ENCODE measurements at places on chromosomes 12 and 14.

- no peak for DNase-seq
Measured at GRCh38 chr14:23182372-23183157, 895 bp downstream of the SLC7A8 start.

GRCh38 chr12:1443421-1444141 lies 150.8 kb downstream of the FBXL14 start:
- DNase-seq, result no peak

- no peak for DNase-seq
Measured at GRCh38 chr12:116325336-116325664, 47.8 kb upstream of the MED13L start.

DNA sequence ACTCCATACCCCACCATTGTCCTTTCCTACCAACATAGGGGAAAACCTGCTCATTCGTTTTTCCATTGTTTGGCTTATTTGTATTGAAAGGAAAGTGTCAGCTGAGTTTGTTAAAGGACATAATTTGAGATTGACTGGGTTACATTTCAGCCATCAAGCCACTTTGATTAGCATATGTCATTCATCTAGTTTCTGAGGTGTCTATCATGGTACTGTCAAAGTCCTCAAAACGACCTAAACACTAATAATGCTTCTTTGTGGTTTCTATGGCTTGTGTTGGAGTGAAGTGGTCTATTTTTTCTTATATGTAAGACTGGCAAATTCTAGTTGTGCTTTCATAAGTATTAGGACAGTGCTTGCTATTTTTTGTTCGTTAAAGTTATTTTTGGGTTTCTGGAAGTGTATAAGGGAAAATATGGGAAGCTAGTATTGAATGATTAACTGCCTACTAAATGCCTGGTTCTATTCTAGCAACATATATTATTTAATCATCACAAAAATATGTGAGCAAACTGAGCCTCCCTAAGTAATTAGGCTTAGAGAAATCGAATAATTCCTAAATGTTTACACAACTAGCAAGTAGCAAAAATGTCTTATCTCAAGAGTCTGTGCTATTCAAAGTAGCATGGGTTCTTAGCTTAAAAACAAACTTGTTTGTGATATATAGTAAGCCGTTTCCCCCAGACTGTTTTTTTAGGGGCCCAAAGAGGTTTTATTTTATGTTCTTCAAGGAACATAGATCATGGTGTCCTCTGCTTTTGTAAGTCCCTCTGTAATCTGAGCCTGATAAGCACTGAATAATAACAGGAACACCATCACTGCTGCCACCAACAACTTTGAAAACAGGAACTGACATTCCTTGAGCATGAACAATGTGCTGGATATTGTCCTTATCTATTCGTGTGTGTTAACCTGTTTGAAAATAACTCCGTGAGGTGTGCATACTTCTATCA lies 67.1 kb downstream of the DERA start:
- DNase-seq, result no peak

GRCh38 chr14:65478596-65478995 lies 66.1 kb downstream of the FUT8 start:
- DNase-seq, result no peak

- DNase-seq, result no peak
Measured at GRCh38 chr12:98059659-98060343, 455.6 kb upstream of the TMPO start.

DNA sequence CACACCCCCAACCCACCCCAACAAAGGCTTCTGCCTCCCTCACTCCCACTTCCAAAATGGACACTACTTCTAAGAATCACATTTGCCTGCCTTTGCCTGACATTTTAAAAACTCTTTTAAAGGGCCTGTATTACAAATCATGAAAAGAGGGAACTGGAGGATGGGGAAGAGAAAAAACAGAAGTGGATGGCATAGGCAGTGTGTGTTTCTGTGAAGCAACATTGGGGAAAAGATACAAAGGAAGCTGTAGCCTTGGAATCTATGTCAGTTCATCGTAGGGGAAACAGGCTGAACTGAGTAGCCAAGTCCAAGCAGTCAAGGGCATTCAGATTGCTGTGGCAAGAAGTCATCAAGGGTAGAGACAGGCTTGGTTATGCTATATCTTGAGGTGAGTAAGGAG lies 273.9 kb downstream of the BTG1 start:
- DNase-seq, result no peak

GRCh38 chr14:68784226-68784910 lies 8.5 kb downstream of the ZFP36L1 start:
- DNase-seq, result no peak

- DNase-seq, result no peak
Measured at GRCh38 chr14:50602035-50602434, 42.1 kb downstream of the ATL1 start.

GRCh38 chr12:77339610-77340009 lies 274.2 kb upstream of the E2F7 start:
- no peak for DNase-seq

GRCh38 chr14:101103321-101103901 lies 199.9 kb upstream of the RTL1 start:
- DNase-seq, result no peak

DNA sequence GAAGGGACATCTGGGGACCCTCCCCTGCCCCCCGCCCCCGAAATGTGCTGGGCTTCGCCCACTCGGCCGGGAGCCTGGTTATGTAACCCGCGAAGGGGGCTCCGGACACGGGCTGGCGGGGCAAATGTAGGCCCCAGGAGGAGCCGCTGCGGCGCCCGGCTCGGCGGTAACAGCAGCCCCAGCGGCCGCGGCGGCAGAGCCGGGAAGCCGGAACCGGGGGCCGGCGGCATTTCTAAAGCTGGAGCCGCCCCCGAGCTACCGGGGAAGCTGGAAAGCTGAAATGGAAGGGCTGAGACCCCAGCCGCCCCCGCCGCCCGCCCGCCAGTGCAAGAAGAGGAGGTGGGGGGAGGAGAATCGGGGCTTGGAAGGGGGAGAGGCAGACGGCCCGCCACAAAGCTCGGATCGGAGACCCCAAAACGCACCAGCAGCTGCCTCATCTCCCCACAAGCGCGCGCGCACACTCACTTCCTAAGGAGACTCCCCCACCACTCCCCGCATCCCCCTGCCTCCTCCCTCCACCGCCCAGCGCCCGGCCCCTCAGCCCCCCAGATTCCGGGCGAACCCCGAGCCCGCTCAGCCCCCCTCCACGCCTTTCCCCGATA lies 1.5 kb downstream of the KDM2B start:
- DNase-seq, result no peak
